ENCODE measurements at places on chromosomes 7 and 10. TPM values are rescaled to one million over a fixed set of nuclear protein-coding genes. Genes with fewer than 3 reads are reported as not detected.

GRCh38 chr7:22238354-22239311 lies 118.3 kb downstream of the RAPGEF5 start:
- H3K4me1 ChIP-seq: no peaks in the 10 kb centered on the region
- H3K27me3 ChIP-seq: no peaks in the 10 kb centered on the region
- H3K4me3 ChIP-seq: no peak overlapping the region
- H3K36me3 ChIP-seq: no peaks in the 10 kb centered on the region
- H3K27ac ChIP-seq: no peak overlapping the region

Gene ARMC3
- not detected for total RNA-seq

GRCh38 chr7:21972397-21972784 lies 26.7 kb upstream of the CDCA7L start:
- H3K4me1 ChIP-seq: peaks cover 6% of the 10 kb centered on the region
- H3K36me3 ChIP-seq: no peaks in the 10 kb centered on the region
- H3K4me3 ChIP-seq: no peak overlapping the region
- DNase-seq: no peak
- H3K27me3 ChIP-seq: no peaks in the 10 kb centered on the region

DNA sequence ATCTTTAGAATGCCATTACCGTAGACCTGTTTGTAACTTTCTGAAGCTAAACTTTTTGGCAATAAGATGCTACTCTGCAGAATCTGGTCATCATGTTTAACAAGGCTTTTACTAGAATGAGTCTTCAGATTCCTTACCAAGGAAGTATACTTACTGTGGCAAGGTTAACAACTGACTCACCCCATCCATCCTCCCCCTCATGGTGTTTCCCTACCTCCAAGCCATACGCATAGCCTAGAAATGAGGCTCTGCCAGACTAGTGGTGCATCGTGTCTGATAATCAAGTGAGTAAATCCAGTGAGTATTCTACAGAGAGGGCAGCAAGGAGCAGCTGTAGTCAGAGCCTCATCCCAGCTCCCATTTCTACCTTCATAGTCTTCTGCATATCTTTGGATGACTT lies 223.6 kb downstream of the IPMK start:
- H3K4me3 ChIP-seq: no peak overlapping the region
- no peaks in the 10 kb centered on the region for H3K36me3 ChIP-seq
- H3K4me1 ChIP-seq: no peaks in the 10 kb centered on the region
- H3K27ac ChIP-seq: no peak overlapping the region
- H3K27me3 ChIP-seq: no peaks in the 10 kb centered on the region

Gene DOCK4
- 1.2 TPM for total RNA-seq

- peaks cover 10% of the 10 kb centered on the region for H3K4me1 ChIP-seq
- H3K27ac ChIP-seq: no peak overlapping the region
- no peak overlapping the region for H3K4me3 ChIP-seq
Observed at GRCh38 chr7:128347647-128348097, 4.0 kb upstream of the RBM28 start.

DNA sequence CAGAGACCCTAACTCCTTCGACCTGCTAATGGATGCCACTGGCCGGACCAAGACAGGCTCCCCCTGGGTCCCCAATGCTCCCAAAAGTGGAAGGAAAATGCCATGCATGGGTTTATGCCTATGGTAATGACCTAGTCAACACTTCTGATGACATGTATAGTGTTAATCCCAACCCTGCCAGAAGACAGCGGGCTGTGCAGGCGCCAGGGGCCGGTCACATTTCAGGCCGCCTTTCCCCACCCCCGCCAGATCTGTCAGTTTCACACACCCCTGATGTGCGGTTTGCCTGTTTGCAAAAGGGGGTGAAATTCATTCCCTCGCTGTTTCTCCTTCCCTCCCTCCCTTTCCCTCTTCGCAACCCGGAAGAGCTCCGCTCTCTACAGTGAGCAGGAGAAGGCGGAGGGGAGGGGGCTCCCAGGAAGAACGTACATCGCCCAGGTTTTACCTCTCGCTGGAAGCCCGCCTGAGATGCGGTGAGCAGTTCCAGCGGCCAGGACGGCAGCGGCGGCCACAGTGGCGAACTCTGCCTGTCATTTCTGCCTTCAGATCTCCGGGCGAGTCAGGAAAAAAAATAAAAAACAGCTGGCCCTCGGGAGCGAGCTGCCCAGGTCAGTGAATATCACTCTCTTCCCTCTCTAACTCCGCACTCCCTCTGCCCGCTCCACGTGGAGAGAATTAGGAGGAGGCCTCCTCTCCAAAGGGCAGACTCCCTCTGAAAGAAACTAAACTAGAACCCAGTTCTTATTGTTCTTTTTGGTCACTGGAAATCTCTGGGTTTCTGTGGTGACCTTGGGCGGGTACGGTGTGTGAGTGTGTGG lies 9.4 kb upstream of the GATA3 start:
- H3K36me3 ChIP-seq: no peaks in the 10 kb centered on the region
- no peak overlapping the region for H3K4me3 ChIP-seq
- peak; percentile 27 for DNase-seq
- H3K27me3 ChIP-seq: peaks cover 94% of the 10 kb centered on the region

- H3K36me3 ChIP-seq: no peaks in the 10 kb centered on the region
- no peaks in the 10 kb centered on the region for H3K4me1 ChIP-seq
- no peak overlapping the region for H3K4me3 ChIP-seq
Observed at GRCh38 chr7:141463986-141464385, 87.2 kb upstream of the AGK start.

All from CD4-positive, alpha-beta memory T cell (primary cell).